Activated T-helper 1 cell treated with anti-CD3 and anti-CD28 coated beads, Interleukin-12 subunit alpha, Interleukin-12 subunit beta, Interleukin-2, Interleukin-4 antibody, amounts not matched to agents 30 ng/mL and 10 ng/mL and 1 ng/mL, durations not matched to agents 14 hours and 24 hours and 36 hours (primary cell): ENCODE measurements at places on chromosomes 4 and X. TPM values are rescaled to one million over a fixed set of nuclear protein-coding genes. Genes with fewer than 3 reads are reported as not detected.

The FAM47A gene
- not detected in 2 replicates for total RNA-seq

DNA sequence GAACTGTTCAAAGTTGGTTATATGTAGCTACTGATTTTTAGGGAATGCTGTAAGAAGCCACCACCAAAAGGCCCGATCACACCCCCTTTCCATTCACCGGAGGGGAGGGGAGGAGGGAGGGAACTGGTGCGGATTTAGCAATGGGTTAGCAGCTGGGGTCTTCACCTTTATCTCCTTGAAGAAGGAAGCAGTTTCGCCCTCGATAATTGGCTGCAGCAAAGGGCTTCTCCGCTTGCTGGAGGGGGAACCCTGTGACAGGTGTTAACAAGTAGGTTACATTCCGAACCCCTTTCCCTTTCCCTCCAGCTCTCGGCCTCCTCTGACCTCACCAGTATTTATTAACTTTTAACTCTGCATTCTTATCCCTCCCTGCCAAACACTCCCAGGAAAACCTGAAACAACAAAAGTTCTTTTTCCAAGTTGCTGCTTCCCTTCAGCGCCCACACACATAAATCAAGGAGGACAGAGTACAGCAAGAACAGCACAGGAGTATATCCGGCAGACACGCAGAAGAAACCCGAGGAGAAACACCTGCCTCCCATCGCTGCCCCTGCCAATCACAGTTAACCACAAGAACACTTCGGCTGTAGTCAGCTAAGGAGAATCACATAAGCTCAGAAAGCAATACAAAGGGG lies 39.8 kb upstream of the NAP1L5 start:
- DNase-seq = no peak

The BMPR1B gene
- total RNA-seq = not detected in 2 replicates

- no peak for DNase-seq
These were observed 53.2 kb downstream of the DOCK11 start for GRCh38 chrX:118548841-118549240.

DNA sequence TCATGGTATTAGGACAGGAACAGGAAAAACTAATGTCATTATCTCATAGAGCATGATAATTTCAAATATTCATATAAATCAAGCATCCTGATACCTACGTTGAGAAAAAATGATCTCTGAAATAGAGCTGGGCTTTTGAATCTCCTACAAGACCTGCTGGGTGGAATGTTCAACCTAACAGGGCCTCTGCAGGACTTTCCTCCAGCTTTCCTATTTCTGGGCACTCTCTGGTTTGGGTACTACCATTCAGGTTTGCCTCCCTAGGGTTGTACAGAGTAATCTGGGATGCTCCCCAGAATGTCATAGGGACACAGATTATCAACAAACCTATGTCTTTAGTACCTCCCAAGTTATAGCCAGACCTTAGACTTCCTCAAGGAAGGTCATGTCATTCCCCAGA lies 108.9 kb downstream of the CDS1 start:
- DNase-seq = no peak

The GABRA4 gene
- not detected in 2 replicates for total RNA-seq

- DNase-seq = peak; percentile 11
These were observed 20.4 kb downstream of the SLC25A53 start for GRCh38 chrX:104136241-104137019.

DNA sequence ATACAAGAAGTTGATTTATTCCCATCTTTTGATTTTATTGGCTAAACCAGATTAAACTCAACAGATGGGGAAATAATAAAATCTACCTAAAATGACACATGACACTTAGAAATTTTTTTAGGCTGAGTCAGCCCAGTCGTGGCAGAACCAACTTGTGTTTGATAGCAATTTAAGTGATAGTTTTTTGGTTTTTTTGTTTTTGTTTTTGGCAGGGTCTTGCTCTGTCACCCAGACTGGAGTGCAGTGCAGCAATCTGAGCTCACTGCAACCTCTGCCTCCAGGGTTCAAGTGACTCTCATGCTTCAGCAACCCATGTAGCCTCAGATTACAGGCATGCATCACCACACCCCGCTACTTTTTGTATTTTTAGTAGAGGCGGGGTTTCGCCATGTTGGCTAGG lies 370.3 kb upstream of the NOCT start:
- no peak for DNase-seq

The FGFBP2 gene
- 4.8 and 7.7 TPM in 2 replicates for total RNA-seq

The FGFR3 gene
- 0.29 and 0.39 TPM in 2 replicates for total RNA-seq

DNA sequence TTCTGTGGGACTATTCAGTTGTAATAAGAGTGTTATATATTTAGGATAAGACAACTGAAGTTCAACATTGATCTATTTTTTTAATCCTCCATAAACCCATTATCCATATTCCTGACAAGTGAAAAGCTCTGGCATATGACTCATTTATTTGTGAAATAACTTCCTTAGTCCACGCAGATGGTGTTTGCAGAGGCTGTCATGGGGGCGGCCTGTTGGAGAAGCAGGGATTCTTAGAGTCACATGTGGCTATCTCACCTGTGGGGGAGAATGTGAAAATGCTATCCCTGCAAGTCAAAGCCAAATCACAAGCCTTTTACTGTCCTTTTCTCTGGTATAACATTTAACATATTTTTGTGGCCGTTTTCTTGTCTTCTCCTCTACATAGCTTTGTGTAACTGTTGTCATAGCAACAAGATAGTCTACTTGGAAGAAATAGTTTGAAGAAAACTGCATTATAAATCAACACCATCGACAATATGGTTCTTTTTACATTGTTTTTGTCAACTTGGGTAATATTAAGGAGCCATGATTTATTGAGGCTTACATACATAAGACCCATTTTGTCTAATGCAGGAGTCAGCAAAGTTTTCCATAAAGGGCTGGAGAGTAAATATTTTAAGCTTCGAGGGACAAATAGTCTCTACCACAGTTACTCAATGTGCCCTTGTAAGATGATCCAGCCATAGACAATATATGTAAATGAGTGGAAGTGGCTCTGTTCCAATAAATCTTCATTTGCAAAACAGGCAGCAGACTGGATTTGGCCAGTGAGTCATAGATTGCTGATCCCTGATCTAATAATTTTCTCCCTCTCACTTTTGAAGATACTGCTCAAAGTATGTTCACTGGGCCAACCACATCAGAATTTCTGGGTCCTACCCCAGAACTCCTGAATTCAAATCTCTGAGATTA lies 395.0 kb downstream of the DTHD1 start:
- DNase-seq = no peak

The TRIML2 gene
- not detected in 2 replicates for total RNA-seq

DNA sequence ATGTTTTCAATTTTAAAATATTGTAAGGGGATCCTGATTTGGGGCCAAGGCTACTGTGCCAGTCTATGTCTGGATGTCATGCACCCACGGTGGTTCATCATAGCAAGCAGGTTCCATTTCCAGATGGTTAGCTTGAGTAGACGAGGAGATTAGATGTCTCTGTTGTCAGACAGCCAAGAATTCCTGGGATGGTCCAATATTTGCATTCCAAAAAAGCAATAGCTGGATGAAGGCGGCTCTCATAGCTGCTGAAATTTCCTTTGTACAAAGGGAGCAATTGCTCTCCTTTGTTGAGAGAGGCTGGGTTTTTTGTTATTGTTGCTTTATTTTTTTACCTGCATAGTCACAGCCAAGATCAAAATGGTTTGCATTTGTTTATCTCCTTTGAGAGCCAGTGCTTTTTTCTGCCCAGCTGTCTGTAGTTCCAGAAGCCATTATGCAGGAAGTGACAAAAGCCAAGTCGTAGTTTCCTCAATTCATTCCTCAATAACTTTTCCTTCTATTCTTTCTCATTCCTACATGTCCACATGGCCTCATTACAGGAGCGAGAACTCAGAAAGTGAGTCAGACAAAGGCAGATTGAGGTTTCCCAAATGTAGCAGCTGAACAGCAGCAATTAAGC lies 107.9 kb downstream of the MMRN1 start:
- no peak for DNase-seq

DNA sequence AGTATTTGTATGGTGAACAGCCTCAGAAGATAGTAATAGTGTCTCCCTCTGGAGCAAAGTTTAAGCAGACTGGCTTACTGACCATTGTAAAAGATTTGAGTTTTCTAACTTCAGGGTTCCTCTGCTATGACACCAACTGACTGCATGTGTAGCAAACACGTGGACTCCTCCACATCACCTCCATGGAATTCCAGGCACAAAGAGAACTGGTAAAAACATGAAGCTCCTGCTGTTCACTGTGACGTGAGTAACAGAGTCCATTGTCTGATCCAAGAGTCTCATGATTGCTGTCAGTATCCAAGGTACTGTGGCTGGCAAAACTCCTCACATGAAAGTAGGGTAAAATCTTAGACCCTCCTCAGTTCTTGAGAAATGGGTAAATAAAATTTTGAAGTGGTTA lies 107.6 kb upstream of the FAM9B start:
- DNase-seq = no peak

The GLUD2 gene
- 0.67 and 0.71 TPM in 2 replicates for total RNA-seq

The ADGRL3 gene
- total RNA-seq = not detected in 2 replicates

DNA sequence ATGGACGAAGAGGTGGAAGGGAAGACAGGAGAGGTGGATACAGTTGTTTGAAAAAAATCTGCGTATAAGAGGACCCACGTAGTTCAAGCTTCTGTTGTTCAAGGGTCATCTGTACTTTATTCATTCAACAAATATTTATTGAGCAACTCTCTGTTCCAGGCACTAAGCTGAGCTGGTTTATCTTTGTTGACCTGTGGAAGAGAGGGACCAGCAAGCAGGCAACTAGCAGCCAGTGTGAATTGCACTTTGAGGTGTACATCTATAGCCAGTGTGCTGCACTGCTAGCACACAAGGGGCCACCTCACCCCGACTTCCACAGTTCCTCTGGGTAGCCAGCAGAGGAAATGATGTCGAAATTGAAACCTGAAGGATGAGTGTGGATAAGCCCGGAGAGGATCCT lies 191.4 kb downstream of the SOWAHB start:
- no peak for DNase-seq

GRCh38 chr4:53914313-53915016 lies 149.9 kb downstream of the CHIC2 start:
- no peak for DNase-seq

DNA sequence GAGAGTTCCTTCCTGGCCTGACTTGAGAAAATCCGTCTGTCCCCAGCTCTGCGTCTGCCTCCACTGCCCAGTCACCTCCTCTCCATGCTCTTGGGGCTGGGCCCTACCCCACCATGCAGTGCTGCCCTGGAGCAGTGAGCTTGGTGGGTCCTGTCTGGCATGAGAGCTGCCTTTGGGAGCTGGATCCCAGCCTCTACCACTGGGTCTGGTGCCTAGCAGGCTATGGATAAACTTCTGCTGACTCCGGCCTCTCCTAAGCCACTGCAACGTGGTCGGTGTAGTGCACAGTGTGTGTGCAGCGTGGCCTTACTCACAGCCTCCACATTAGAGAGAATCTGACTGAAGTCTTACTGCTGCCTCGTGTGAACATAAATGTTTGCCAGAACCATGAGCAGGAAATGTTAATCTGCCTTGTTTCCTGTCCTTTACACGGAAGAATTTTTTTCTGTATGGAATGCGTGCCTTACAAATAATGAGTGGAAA lies 47.6 kb downstream of the HTT start:
- DNase-seq = no peak

GRCh38 chr4:127155116-127155515 lies 477.6 kb upstream of the INTU start:
- no peak for DNase-seq
